ENCODE measurements at places on chromosomes 7 and 10.

DNA sequence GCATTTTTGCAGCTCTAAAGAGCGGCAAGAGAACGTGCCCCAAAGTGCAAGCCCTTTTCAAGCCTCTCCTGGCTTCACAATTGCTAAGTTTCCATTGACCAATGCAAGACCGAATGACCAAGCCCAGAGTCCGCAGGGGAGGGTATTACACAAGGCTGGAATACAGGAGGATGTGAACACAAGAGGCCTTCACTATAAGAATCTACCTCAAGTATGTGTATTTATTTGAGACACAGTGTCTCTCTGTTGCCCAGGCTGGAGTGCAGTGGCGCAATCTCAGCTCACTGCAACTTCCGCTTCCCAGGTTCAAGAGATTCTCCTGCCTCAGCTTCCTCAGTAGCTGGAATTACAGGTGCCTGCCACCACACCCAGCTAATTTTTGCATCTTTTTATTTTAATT lies 22.2 kb upstream of the TPST1 start:
- DNase-seq: no peak

DNA sequence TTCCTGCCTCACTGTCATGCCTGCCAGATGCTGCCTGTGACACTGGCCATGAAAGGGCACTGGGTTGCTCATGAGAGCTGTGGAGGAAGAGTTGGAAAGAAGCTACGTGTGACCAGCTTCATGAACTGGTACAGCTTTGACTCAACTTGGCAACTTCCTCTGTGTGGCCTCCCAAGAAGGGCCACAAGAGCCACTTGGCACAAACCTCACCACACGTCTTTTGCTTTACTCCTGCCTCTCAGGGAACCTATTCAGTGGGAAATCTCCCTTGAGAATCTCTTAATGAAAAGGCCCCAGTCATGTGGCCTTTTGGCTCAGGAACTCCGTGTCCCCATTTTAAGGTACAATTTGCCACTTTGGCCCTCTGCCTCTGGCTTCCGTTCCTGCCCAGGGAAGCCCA lies 54.5 kb downstream of the FRMD4A start:
- no peak for DNase-seq

DNA sequence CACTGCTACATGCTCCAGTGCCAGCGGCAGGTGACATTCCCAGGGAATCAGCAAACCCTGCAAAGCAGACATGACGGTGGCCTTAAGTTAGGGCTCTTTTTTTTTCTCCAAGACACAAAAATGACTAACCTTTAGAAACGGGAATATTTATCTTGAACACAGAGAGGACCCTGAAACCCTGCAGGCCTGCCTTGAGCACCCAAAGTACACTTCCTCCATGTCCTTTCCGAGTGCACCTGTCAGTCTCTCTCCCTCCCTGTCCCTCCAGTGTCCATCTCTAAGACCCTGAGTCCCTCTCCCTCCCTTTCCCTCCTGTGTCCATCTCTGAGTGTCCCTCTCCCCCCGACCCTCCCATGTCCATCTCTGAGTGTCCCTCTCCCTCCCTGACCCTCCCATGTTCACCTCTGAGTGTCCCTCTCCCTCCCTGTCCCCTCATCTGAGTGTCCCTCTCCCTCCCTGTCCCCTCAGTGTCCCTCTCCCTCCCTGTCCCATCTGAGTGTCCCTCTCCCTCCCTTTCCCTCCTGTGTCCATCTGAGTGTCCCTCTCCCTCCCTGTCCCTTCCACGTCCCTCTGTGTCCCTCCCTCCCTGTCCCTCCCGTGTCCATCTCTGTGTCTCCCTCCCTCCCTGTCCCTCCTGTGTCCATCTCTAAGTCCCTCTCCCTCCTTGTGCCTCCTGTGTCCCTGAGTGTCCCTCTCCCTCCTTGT lies 51.2 kb upstream of the CAMK2B start:
- no peak for DNase-seq

DNA sequence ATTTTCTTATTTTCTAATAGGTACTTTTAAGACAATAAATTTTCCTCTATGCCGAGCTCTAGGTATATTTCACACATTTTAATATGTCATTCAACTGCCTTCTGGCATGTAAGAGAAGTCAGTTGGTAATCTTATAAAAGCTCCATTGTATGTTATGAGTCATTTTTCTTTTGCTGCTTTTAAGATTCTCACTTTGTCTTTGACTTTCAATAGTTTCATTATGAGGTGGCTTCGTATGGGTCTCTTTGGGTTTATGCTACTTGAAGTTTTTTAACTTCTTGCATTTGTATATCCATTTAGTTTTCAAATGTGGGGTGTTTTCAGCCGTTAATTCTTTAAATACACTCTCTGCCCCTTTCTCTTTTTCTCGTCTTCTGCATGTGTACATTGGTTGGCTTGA lies 80.5 kb downstream of the ABCA13 start:
- DNase-seq: no peak

DNA sequence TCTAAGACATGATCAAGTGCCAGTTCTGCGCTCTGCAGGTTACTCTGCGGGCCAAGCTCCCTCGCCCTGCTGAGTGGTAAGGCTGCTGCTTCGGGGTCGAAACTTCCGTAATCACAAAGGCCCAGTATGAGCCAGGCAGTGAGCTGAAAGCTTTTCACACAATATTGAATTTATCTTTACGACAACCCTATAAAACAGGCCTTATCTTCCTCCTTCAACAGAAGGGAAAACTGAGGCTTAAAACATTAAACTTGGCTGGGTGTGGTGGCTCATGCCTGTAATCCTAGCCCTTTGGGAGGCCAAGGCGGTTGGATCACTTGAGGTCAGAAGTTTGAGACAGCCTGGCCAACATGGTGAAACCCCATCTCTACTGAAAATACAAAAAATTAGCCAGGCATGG lies 83.3 kb downstream of the FAM107B start:
- no peak for DNase-seq

DNA sequence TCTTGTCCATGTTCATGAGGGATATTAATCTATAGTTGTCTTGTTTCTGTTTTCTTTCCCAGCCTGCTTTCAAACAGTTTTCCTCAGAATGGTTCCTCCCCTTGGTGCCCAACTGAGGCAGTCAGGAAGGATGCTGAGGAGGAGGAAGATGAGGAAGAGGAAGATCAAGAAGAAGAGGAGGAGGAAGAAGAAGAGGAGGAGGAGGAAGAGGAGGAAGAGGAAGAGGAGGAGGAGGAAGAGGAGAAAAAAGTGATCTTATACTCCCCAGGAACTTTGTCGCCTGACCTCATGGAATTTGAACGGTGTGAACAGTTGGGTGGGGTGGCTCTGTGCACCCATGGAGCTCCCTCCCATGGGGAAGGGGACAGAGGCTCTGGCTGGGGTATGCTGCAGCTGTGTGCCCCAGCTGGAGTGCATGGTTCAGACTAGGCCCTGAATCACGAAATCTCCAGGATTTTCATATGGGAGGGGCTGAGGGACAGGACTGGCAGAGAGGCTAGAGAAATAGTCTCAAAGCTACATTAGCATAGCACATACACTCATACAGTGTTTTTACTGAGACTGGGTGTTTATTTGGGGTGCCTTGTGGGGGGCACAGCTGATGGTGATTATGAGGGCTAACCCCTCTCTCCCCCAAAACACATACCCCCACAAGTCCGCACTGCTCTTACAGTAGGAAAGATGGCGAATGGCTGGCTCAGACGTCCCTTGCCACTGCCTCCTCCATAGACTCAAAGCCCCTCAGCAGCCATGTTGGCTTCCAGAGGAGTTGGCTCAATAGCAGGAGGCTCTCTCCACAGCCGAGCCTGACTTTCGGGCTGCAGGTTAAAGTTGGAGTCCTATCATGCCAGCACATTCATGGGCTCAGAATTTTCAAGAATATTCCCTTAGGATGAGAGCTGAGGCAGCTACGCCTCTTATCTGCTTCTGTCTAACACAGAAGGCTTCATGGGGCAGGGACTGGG lies 11.9 kb downstream of the STRA8 start:
- no peak for DNase-seq

DNA sequence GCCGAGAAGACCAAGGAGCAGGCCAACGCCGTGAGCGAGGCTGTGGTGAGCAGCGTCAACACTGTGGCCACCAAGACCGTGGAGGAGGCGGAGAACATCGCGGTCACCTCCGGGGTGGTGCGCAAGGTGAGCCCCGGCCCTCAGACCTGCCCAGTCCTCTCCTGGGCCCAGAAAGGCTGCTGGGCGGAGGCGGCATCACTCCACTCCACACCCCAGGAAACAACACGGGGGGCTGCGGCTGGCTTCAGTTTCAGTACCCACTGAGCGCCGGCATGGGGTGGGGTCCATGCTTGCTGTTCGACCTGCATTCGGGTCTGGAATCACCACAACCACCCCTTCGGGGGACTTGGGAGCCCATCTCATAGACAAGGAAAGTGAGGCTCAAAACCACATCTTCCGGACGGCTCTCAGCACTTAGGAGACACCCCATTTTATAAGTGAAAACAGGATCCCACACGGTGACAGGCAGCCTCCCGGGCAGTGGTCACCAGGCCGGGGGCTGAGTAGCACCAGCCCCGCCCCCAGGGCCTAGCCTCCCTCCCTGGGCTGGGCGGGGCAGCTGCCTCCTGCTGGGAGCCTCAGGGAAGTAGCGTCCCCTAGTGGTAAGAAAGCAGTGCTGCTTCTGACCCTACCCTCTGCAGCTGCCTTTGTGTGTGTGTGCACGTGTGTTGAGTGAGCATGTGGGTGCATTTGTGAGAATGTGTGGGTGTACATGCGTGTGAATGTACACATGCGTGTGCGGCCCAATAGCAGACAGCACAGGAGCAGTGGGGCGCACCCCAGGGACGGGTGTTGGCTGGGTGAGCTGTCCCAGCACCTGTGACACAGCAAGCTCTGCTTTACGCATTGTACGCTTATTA lies 1.8 kb downstream of the SNCG start:
- DNase-seq: no peak

DNA sequence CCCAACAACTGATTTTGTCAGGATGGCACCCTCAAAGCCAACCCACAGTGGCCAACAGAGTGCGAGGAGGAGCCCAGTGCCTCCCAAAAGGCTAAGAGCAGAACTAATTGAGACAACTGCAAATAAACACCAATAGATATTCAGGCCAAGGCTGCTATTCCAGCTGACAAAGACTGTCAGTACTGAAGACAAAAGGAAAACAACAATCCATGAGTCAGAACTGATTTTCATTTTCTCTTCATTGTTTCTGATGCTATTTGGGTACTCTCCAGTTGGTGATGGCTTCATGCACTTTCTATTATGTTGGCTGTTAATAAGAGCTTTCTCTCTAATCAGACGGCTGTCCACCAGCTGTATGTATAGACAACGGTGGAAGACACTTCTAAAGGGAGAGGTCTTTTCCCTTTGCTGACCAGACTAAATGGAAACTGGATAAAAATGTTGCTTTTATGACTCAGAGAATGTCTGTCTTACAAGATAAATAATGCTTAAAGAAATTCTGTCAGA lies 515.9 kb downstream of the PARD3 start:
- DNase-seq: no peak

- no peak for DNase-seq
Observed at GRCh38 chr7:69932034-69932628, 333.9 kb downstream of the AUTS2 start.

- DNase-seq: no peak
Observed at GRCh38 chr10:58545427-58545826, 32.8 kb downstream of the BICC1 start.

DNA sequence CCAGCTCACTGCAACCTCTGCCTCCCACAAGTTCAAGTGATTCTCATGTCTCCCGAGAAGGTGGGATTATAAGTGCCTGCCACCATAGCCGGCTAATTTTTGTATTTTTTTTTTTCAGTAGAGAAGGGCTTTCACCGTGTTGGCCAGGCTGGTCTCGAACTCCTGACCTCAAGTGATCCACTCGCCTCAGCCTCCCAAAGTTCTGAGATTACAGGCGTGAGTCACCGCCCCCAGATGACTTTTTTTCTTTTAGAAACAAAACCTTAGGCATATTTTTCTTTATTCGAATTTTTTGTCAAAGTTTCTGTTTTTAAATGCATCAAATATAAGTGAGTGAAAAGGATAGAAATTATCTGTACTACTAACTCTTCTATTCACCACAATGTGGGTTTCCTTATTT lies 113.1 kb downstream of the LRRC4 start:
- DNase-seq: no peak

DNA sequence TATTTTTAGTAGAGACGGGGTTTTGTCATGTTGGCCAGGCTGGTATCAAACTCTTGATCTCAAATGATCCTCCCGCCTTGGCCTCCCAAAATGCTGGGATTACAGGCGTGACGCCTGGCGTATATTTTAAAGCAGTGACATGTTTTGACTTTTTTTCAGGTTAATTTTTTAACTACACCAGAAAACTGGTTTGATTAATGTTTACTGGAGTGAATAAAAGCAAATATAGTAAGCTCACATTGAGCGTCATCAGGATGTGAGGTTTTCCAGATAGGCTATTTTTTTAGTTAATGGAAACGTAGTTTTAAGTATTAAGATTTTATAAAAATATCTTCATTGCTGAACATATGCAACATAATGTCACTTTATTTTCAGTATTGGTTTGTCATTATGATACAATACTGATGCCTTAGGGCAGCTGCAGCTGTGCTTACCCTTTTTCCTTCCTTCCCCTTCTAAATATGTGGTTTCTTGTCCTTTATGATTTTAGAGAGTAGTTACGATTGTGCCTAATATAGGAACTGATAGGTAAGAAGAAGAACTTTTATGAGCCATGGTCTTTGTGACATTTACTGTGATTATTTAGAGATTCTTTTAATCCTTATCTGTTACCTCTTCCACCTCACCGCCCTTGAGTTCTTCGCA lies 37.3 kb downstream of the TMEM60 start:
- DNase-seq: no peak

GRCh38 chr7:93980744-93981479 lies 23.2 kb downstream of the BET1 start:
- no peak for DNase-seq

GRCh38 chr7:38242814-38243213 lies 30.6 kb downstream of the TARP start:
- no peak for DNase-seq

DNA sequence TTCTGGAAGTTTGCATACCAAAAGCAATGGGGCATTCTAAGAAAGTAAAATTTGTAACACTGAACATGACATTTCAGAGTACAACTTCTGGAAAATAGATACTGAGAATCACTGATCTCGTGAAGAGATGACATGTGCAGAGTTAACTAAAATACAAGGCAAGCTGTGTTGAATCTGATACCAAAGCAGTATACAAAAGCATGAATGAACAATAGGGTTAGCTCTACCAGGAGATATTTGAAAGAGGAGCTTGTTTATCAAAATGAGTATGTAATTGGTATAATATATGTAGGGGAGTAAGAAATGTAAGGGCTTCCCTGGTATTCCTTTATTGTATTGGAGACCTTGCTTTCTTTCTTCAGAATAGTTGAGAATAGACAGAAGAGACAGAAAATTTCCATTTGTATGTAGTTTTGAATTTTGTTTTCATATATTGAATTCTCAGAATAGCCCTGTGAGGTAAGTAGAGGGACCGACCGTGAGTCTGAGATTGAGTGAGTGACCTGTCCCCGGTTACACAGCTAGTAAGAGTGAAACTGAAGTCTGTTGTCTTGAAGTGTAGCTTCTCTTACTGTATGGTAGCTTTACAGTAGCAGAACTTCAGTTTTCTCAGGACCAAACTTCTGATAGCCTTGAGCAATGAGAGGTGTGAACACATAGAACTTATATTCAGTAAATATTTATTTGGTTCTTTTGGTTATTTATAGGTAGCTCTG lies 5.0 kb downstream of the HBP1 start:
- no peak for DNase-seq

All from AG09319 (cell line).